Mesothelial cell of epicardium (in vitro differentiated cells): ENCODE measurements at places on chromosomes 11 and 22. TPM values are rescaled to one million over a fixed set of nuclear protein-coding genes. Genes with fewer than 3 reads are reported as not detected.

GRCh38 chr11:4821021-4821420 lies at the start of gene OR51F2:
TSS of gene OR51F2 (plus strand) at chr11:4821321. CDS start at chr11:4821422, 101 bp downstream.
- no peaks in the 10 kb centered on the region for H3K4me1 ChIP-seq
- no peaks in the 10 kb centered on the region for H3K36me3 ChIP-seq
- peaks cover 7% of the 10 kb centered on the region for H3K27me3 ChIP-seq
- no peak for DNase-seq
- no peak within 1 kb of the TSS for H3K27ac ChIP-seq

GRCh38 chr22:19663286-19663815 lies 51.0 kb upstream of the SEPTIN5 start:
- no peak overlapping the region for H3K27ac ChIP-seq
- no peak for DNase-seq
- H3K36me3 ChIP-seq: no peaks in the 10 kb centered on the region
- peaks cover 25% of the 10 kb centered on the region for H3K4me1 ChIP-seq

GRCh38 chr22:23270212-23270733 lies 90.0 kb downstream of the BCR start:
- no peak overlapping the region for H3K4me3 ChIP-seq
- no peak for DNase-seq
- H3K27me3 ChIP-seq: no peaks in the 10 kb centered on the region
- no peak overlapping the region for H3K27ac ChIP-seq
- H3K36me3 ChIP-seq: peaks cover 26% of the 10 kb centered on the region
- no peaks in the 10 kb centered on the region for H3K4me1 ChIP-seq

GRCh38 chr11:84524422-84525051 lies 1102.6 kb downstream of the DLG2 start:
- no peak overlapping the region for H3K4me3 ChIP-seq
- peaks cover 16% of the 10 kb centered on the region for H3K27me3 ChIP-seq
- no peak for DNase-seq
- H3K27ac ChIP-seq: no peak overlapping the region
- peaks cover 1% of the 10 kb centered on the region for H3K4me1 ChIP-seq
- H3K36me3 ChIP-seq: no peaks in the 10 kb centered on the region

DNA sequence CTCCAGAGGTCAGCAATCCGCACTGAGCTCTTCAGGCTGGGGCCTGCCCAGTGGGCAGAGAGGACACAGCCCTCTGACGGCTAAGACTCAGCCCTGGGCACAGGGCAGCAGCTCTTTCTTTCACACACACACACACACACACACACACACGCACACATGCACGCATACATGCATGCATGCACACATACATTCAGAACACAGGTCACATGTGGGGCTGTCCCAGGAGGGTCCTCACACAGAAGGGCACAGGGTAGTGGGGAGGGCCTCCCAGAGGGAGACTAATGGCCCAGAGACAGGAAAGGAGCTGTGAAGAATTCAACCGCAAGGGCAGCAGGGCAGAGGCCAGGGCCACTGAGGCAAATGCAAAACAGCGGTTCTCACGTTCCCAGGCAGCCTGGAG lies 20.3 kb upstream of the XKR3 start:
- DNase-seq: no peak
- no peaks in the 10 kb centered on the region for H3K36me3 ChIP-seq
- no peak overlapping the region for H3K27ac ChIP-seq
- no peaks in the 10 kb centered on the region for H3K27me3 ChIP-seq

GRCh38 chr11:11584937-11585336 lies 36.9 kb downstream of the GALNT18 start:
- no peak overlapping the region for H3K27ac ChIP-seq
- no peak overlapping the region for H3K4me3 ChIP-seq
- peaks cover 26% of the 10 kb centered on the region for H3K27me3 ChIP-seq
- no peak for DNase-seq

GRCh38 chr22:17152971-17153370 lies 6.1 kb downstream of the HDHD5 start:
- peaks cover 10% of the 10 kb centered on the region for H3K4me1 ChIP-seq
- DNase-seq: no peak
- no peaks in the 10 kb centered on the region for H3K36me3 ChIP-seq
- H3K27ac ChIP-seq: no peak overlapping the region
- no peaks in the 10 kb centered on the region for H3K27me3 ChIP-seq

DNA sequence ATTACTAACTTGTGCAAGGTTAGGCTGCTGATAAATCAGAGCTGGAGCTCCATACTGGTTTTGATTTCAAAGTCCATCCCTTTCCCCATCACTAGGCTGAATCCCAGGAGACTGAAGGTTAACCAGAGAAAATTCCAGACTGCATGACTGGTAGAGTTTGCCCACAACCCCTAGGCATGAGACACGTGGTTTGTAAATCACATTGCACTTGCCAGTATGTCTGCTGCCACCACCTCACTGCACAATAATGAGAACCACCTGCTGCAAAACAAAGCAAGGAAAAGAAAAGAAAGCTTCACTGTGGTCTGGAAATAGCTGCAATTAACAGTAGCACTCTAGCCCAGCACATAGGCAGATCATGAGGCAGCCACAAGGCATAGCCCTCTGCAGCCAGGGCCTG lies 67.6 kb upstream of the NTM start:
- H3K27me3 ChIP-seq: peaks cover 14% of the 10 kb centered on the region
- no peaks in the 10 kb centered on the region for H3K36me3 ChIP-seq
- H3K27ac ChIP-seq: no peak overlapping the region
- no peak overlapping the region for H3K4me3 ChIP-seq

DNA sequence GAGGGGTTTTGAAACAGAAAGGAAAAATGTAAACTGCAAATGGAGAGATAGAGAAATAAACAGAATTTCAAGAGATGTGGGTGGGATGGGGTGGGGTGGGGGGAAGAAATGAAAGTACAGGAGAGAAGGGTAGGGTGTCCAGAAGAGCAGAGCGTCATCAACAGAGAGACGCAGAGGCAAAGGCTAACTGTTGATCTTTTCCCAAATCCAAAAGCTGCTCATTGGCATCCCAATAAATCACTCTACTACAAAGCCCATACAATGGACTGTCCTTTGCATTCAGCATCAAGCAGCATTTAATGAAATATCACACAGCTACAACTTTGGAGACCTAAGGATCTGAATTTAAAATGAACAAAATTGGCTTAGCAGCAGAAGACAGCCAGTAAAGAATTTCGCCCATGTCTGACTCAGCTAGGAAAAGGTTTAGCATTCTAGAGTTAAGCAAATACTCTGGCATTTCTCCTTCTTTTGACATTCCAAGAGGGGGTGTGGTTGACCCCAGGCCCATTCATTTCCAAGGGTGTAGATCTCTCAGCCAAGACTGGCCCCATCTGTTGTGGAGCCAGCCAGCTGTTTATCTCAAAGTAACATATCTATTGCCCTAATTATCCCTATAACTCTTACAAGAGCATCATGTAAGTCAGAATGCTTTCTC lies 1.5 kb downstream of the RAB30 start:
- H3K4me1 ChIP-seq: peaks cover 20% of the 10 kb centered on the region
- H3K27ac ChIP-seq: no peak overlapping the region
- H3K4me3 ChIP-seq: peak overlapping the region; percentile 45
- no peaks in the 10 kb centered on the region for H3K27me3 ChIP-seq
- peaks cover 7% of the 10 kb centered on the region for H3K36me3 ChIP-seq

DNA sequence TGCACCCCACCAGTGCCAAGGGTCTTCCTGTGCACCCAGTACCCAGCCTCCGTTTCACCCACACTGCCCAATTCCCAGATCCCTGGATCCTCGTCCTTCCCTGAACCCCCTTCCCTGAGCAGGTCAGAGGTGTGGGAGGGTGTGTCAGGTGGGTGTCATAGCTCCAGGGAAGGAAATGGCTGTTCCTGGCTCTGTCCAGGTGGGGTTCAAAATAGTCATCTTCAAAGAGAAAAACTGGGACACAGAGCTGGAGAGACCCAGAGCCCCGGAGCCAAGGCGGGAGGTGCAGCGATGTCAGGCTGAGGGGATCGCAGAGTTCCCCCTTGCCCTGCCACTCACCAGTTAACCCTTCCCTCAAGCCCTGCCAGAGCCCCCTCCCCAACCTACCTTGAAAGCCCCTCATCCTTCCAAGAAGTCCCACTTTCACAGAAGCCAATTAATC lies 698 bp downstream of the C1QTNF4 start:
- no peaks in the 10 kb centered on the region for H3K36me3 ChIP-seq
- peak overlapping the region; percentile 63 for H3K4me3 ChIP-seq
- H3K27ac ChIP-seq: no peak overlapping the region
- peaks cover 12% of the 10 kb centered on the region for H3K4me1 ChIP-seq
- H3K27me3 ChIP-seq: peaks cover 43% of the 10 kb centered on the region

- no peaks in the 10 kb centered on the region for H3K36me3 ChIP-seq
- H3K27ac ChIP-seq: no peak overlapping the region
- no peaks in the 10 kb centered on the region for H3K27me3 ChIP-seq
- DNase-seq: no peak
- H3K4me1 ChIP-seq: peaks cover 28% of the 10 kb centered on the region
These were observed 37.9 kb upstream of the PLET1 start for GRCh38 chr11:112298535-112298934.

GRCh38 chr11:11486002-11486401 lies 133.0 kb upstream of the CSNK2A3 start:
- peaks cover 43% of the 10 kb centered on the region for H3K27me3 ChIP-seq
- H3K36me3 ChIP-seq: no peaks in the 10 kb centered on the region
- H3K27ac ChIP-seq: no peak overlapping the region
- no peaks in the 10 kb centered on the region for H3K4me1 ChIP-seq

GRCh38 chr11:19735157-19735908 lies 22.7 kb downstream of the NAV2 start:
- no peak overlapping the region for H3K27ac ChIP-seq
- H3K27me3 ChIP-seq: no peaks in the 10 kb centered on the region
- H3K36me3 ChIP-seq: no peaks in the 10 kb centered on the region
- DNase-seq: no peak
- H3K4me1 ChIP-seq: no peaks in the 10 kb centered on the region
- no peak overlapping the region for H3K4me3 ChIP-seq

DNA sequence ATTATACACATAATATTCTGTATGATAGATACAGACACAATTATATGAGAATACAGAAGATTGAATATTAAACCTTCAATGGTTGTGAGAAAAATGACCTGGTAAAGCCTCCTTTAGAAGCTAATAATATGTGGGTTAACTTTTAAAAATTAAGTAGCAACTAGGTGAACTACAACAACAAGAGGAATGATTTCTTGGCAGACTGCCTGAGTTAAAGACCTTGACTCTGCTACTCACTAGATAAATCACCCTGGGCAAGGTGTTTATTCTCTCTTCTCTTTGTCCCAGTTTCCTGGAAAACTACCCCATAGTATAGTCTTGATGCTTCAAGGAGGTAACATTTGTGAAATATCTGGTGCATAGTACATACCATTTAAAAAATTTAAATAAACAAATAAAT lies 519.6 kb upstream of the TENM4 start:
- no peaks in the 10 kb centered on the region for H3K4me1 ChIP-seq
- H3K27ac ChIP-seq: no peak overlapping the region
- no peak overlapping the region for H3K4me3 ChIP-seq
- H3K36me3 ChIP-seq: peaks cover 5% of the 10 kb centered on the region
- peaks cover 9% of the 10 kb centered on the region for H3K27me3 ChIP-seq

DNA sequence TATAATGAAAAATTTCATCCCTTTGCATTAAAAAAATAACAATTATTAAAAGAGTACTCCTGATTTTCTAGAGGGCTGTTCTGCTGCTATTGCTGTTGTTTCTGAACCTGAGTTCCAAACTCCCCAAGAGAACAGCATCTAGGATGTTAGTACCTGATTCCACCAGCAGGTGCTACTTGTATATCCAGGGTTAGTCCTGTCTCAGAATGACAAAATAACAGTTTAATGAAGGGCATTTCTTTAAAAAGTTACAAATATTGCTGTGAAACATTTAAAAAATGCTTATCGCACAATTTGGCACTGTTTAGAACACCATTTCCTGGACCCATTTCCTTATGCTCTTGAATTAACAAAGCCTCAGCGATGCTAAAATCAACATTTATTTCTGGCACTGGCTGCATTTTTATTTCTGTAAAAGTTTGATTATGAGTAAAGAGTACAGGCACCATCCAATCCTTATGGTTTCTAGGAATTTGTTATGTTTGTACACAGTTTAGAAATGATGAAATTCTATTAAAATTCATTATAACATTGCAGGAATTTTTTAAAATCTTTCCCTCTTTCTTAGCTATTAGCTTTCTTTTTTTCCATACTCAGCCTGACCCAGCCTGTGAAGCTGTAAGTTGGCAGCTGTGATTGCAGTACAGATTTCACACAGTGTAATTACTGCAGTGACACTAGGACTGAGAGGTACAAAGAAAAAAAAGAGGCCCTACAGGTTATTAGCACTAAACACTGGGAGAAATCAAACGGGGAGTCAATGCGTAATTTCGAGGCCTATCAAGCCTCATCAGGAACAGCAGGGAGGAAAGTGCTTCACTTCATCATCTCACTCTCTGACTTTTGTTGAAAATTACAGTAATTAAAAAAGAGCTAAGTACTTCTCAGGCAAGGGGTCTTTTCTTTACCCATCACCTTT lies 208.8 kb downstream of the DCDC1 start:
- peaks cover 3% of the 10 kb centered on the region for H3K4me1 ChIP-seq
- H3K36me3 ChIP-seq: no peaks in the 10 kb centered on the region
- no peak for DNase-seq
- H3K4me3 ChIP-seq: no peak overlapping the region
- H3K27ac ChIP-seq: no peak overlapping the region
- peaks cover 2% of the 10 kb centered on the region for H3K27me3 ChIP-seq

GRCh38 chr11:62954478-62954877 lies 30.3 kb downstream of the SLC22A6 start:
- no peak overlapping the region for H3K27ac ChIP-seq

Gene SESN3
- 118 to 130 TPM (median 123 TPM) in 3 replicates for total RNA-seq

Gene EHF
- 1.0 to 1.3 TPM (median 1.2 TPM) in 3 replicates for total RNA-seq

Gene MYBPC3
- not detected in 3 replicates for total RNA-seq

Gene XKR3
- total RNA-seq: not detected in 3 replicates

Gene NUDT22
- total RNA-seq: 31.9 to 35.6 TPM (median 33.7 TPM) in 3 replicates

Gene CARD10
- total RNA-seq: 12.2 to 13.6 TPM (median 13.1 TPM) in 3 replicates

Gene SLC6A5
- not detected in 3 replicates for total RNA-seq

Gene TPST2
- 17.2 to 19.4 TPM (median 18.5 TPM) in 3 replicates for total RNA-seq

Gene KCNQ1OT1
- 30.5 to 35.1 TPM (median 31.9 TPM) in 3 replicates for total RNA-seq

Gene MYOD1
- not detected in 3 replicates for total RNA-seq

Gene BIK
- total RNA-seq: 8.0 to 9.9 TPM (median 9.3 TPM) in 3 replicates
